HL-60 (cell line): ENCODE measurements at places on chromosomes 6 and 20.
A peak's percentile ranks its signal among the peaks of the same experiment; 100 is the strongest.

GRCh38 chr6:146990821-146991798 is 213.1 kb upstream of the STXBP5 start:
- no peak for DNase-seq

GRCh38 chr20:39016041-39016440 is 53.9 kb downstream of the DHX35 start:
- no peak for DNase-seq

GRCh38 chr6:144310765-144311164 is 25.6 kb downstream of the UTRN start:
- no peak for DNase-seq

DNA sequence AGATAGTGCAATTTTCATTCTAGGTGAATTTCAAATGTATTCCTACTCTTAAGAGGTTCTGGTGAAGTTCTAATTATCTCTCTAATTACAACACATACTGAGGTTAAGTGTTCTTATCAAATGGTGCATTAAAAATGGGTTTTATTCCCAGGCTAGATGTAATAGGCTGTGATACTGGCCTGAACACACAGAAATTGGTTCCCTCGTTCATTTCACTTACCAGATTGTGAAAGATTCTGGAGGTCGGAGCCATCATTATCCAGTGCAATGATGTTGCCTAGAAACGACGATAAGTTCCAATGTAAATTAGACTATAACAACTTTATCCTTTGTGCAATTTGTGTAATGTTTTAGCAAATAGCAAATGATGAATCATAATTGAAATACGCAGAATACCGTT is 172.6 kb upstream of the SOX4 start:
- DNase-seq, result no peak

GRCh38 chr20:437787-438486 is 24.4 kb downstream of the TBC1D20 start:
- no peak for DNase-seq

DNA sequence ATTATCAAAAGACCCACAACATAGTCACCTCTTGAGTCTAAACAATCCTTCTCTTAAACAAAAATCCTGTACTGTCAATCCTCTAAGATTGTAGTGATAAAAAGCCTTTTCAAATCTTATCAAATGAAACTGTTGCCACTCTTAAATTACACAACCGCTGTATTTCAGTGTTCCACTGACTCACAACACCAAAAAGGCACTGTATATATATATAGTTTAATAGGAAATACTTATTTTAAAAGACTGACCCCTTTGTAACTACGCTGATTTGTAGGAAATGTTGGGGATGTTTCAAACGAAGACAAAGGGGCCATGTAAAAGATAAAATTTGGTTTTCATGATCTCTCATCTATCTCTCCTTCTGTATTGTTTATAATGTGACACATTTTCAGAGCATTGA is 14.1 kb downstream of the CPNE1 start:
- no peak for DNase-seq

GRCh38 chr6:16623731-16624130 is 137.5 kb downstream of the ATXN1 start:
- no peak for DNase-seq

GRCh38 chr6:44074439-44074812 is 52.8 kb downstream of the MRPL14 start:
- DNase-seq, result peak; percentile 64

GRCh38 chr20:31669876-31670275 is 32.2 kb downstream of the COX4I2 start:
- no peak for DNase-seq

- DNase-seq, result no peak
Measured at GRCh38 chr6:158361961-158362669, 49.9 kb downstream of the TULP4 start.

DNA sequence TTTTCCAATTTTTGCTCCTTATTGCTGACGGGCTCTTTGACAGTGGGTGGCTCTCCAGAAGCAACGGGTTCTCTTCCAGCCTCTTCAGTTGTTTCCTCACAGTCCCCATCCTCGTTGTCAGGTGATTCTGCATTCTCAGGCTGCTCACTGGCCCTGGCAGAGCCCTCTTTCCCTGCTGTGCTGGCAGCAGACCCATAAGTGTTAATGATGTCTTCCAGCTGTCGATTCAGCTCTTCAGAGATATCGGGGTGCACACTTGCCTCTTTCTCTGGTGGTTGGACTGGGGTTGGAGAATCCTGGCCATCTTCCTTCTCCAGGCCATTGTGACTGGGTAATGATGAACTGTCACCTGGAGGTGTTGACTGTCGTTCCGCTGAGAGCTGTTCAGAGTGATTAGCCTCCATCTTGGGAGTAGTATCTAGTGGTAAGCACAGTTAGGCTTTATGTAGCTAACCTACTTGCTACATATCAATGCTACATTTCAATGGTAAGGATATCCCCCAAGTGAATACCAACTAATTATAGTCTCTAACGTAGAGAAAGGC is 3.2 kb downstream of the TXLNB start:
- no peak for DNase-seq

DNA sequence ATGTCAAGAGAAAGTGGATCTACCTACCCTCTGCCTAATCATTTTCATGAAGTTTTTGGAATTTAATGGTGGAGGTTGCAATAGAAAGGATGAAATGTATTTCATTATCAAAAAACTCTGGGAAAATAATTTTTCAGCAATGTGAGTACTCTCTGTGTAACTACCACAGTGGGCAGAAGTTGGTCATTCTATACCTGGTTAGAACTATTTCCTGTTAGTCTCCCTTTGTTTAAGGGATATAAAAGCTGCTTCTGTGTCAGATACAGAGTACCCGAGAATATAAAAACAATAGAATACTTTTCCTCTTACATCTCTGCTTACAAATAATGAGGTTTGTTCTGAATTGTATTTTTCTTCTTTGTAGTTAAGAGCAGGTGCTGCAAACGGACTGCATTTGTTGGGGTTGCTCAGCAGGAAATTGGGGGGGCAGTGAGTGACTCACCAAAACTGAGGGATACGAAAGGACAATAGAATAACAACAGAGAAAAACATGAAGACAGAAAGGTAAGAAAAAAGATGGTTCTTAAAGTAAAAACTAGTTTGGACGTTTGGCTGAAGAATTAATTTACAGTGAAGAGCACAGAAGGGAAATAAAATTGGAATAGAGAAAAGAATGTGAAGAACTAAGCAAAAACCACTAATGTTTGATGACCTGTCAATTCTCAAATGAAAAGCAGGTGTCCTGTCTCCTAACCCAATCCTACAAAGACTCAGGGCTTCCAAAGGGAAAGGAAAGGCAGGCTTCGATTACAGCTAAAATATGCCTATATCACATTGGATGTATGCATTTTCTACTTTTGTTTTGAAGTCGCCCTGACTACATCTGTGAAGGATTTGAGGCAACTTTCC is 703.1 kb downstream of the RFPL4B start:
- DNase-seq, result no peak

DNA sequence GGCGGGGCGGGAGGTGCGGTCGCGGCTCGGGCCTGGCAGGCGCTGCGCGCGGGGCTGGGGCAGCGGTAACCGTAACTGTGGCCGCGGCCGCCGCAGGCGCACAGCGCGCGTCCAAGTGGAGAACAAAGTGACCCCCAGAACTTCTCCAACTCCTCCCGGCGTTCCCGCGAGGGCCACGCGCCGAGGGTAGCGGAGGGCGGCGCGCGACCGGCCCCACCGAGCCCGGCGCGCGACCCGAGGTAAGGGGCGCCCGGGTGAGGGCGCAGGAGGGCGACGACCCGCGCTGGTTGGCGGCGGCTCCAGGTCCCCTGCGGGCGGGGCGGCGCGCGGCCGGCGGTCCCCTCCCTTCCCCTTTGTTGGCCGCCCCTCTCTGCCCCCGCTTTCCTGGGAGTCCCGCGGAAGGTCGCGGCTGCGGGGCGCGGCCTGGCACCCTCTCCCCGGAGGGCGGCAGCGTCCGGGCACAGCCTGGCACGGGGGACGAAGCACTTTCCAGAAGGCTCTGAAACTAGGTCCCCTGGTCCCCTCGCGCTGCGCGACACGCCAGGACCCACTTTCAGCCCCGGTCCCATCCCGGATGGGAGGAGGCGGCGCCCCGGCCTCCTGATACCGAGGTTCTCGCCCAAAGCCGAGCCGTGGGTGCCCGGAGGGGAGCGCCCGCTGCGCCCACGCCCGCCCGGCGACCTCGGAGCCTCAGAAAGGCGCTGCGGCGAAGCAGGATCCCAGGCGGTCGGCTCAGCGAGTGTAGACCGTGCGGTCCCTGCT is at the start of gene TIAM2:
TSS of gene TIAM2 (plus strand) at position 62 of the 762 bp plus-strand sequence. CDS start 133,909 bp downstream, outside the sequence.
- DNase-seq, result no peak

GRCh38 chr20:38885357-38885756 is 40.9 kb upstream of the FAM83D start:
- no peak for DNase-seq

DNA sequence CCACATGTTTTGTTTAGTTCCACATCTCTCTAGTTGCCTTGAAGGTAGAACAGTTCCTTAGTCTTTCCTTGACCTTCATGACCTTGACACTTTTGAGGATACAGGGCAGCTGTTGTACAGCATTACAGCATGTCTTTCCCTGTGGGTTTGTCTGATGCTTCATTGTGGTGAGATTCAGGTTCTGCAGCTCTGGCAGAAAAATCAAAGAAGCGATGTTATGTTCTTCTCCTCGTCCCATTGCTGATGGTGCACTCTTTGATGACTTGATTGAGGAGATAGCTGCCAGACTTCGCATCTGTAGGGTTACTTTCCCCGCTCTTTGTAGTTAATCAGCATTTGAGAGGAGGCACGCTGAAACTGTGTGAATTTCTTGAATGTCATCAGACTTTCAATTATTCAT is 12.0 kb downstream of the CEBPB start:
- no peak for DNase-seq

- no peak for DNase-seq
Measured at GRCh38 chr20:9022376-9022775, 46.5 kb upstream of the PLCB4 start.

GRCh38 chr20:8652396-8652795 is 416.5 kb upstream of the PLCB4 start:
- DNase-seq, result no peak

GRCh38 chr6:115830895-115831294 is 229.8 kb downstream of the FRK start:
- DNase-seq, result no peak

DNA sequence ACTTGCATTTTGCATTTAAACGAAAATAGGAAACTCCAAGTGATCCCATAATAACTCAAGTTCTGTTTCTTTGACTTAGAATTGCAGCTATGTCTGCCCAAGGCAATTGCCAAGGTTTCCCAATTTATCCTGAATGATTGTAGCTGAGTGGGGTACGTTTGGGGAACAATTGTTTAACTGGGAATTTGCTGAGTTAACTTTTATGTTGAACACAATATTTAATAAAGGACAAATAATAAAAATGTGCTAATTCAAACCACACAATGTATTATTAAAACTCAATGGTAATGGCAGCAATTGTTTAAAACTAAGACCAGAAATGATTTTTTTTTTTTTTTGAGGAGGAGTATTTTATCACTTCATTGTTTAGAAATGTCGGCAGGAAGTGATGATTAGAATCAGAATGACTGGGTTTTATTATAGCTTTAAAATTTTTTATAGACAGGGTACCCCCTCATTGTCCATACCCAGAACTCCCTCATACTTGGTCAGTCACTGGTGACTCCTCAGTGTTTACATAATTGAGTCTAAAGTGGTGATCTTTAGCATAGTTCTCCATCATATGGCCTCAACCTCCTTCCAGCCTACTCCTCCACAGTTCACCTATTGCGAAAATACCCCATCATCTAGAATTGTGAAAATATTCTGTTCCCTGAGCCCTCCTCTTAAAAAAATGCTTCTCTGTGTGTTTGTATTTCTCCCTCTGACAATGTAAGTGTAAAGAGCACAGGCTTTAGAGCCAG is 389.2 kb upstream of the CITED2 start:
- DNase-seq, result peak; percentile 67

DNA sequence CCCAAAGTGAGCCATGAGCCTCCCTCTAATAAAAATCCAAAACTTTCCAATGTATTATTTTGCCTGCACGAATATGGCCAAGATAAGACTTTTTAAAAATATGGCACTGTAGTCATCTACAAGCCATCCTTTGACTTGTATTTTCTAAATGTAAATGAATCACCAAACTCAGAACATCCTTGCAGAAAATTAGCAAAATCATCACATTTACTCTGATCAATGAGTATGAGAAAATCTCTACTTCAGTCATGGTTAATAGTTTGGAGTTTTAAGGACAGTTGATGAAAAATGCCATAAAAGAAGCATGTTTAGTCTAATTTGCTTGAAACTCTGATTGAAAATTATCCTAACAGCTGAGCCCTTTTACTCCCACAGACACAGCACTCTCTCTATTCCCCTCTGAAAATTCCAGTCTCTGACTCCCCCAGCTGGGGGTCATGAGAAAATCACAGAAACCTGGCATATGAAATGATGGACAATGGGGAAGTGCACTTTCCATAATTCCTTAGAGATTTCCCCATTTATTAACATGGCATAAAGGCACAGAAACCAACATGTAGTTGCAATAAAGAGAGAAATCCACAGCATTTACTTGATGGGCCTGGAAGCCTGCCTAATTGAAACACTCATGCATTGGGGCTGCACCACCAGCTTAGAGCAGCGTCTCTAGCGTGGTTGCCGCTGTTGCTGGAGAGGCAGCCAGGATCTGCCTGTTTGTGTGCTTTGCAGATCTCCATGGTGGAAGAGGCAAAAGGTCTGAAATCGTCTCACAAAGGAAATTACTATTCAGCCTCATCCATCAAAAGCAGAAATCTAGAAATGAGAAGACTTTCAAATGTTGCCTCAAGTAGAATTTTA is 214.0 kb downstream of the WDR27 start:
- DNase-seq, result no peak

DNA sequence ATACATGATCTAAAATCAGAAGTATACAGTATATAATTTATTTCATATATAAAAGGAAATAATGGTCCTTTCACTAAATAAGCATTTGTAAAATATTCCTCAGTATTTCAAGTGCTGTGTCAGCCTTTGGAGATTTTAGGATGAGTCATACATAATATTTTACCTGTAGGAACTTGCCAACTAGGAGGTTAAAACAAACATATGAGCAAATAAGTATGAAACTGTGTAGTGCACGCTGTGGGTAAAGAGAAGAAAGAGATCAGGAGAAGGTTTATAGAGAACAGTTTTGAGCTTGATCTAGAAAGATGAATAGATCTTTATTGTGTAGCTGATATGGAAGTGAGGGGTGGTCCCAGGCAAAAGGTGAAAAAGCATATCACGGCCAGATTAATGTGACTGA is 169.9 kb upstream of the RNF217 start:
- DNase-seq, result no peak

- DNase-seq, result no peak
Measured at GRCh38 chr6:129852257-129852858, 8.8 kb downstream of the TMEM244 start.

- DNase-seq, result no peak
Measured at GRCh38 chr6:48194596-48195295, 83.7 kb upstream of the PTCHD4 start.

DNA sequence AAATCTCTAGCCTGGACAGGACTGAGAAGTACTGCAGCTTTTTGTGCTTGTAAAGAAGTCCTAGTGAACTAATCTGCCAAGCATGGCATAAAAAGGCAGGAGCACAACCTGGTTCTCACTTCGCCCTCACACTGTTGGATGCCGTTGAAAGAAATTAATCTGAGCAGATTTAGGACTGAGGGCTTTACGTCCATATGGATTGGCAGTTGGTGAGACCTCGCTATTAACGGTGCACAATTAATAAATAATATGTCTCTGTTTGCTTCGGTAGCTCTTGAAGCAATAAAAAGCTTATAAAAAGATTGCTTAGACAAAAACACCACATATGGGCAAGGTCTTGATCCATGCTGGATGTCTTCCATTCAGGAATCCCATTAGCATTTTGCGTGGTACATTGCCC is 185.6 kb upstream of the EPHA7 start:
- DNase-seq, result no peak
